ENCODE measurements at places on chromosomes 11 and 22. TPM values are rescaled to one million over a fixed set of nuclear protein-coding genes. Genes with fewer than 3 reads are reported as not detected.

Gene SHISAL1
- total RNA-seq = not detected

- peaks cover 14% of the 10 kb centered on the region for H3K4me1 ChIP-seq
- DNase-seq = no peak
- H3K27me3 ChIP-seq = no peaks in the 10 kb centered on the region
- no peaks in the 10 kb centered on the region for H3K36me3 ChIP-seq
- H3K4me3 ChIP-seq = no peak overlapping the region
- H3K27ac ChIP-seq = no peak overlapping the region
Measured at GRCh38 chr11:79363861-79364378, 76.9 kb downstream of the TENM4 start.

Gene PATE2
- not detected for total RNA-seq

- no peak for DNase-seq
- H3K27ac ChIP-seq = no peak overlapping the region
- H3K4me3 ChIP-seq = no peak overlapping the region
- H3K27me3 ChIP-seq = no peaks in the 10 kb centered on the region
Measured at GRCh38 chr11:93501856-93502255, 41.3 kb downstream of the SMCO4 start.

Gene MS4A2
- not detected for total RNA-seq

Data from HFFc6 (cell line).